ENCODE measurements at places on chromosomes 12 and 14.
A peak's percentile ranks its signal among the peaks of the same experiment; 100 is the strongest.

- no peak for DNase-seq
Measured at GRCh38 chr12:104359216-104359615, 55.7 kb downstream of the EID3 start.

GRCh38 chr14:64717870-64718269, 13.6 kb downstream of the PLEKHG3 start:
- no peak for DNase-seq

DNA sequence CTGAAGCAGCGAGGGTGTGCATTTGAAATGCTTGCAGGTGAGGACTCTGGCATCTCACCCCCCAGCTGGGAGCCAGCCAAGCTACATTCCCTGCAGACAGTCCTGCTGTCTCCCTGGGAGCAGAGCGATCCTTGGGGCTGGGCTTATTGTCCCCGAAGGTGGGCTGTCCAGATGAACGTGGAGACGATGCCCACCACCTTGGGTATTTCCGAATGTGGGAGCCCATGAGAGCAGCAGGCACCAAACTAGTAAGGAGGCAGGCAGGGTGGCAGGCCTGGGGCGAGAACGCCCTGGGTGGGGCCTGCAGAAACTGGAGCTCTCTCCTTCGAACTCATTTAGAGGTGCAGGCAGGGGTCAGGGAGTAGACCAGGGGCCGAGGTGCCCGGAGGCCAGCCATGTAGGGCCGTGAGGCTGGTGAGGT, 18.5 kb downstream of the ZBTB42 start:
- no peak for DNase-seq

GRCh38 chr12:123805173-123805572, 43.1 kb downstream of the DNAH10 start:
- DNase-seq, result no peak

DNA sequence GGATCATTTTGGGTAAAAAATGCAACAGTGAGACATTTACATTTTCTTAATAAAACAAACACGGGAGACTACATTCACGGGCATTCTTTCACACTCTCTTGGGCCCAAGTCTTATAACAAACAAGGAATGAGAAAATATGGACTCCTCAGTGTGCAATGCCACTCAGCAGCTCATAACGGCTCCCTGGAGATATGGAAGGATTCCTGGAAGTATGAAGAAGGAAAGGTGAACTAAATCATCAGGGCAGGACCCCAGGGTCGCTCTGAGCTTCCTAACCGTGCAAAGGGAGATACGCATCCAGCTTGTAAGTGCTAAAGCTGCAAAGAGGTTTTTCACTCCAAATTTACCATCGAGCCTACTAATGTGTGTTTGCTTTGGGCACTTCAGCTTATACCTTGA, 33.5 kb upstream of the CCDC91 start:
- DNase-seq, result no peak

- DNase-seq, result no peak
Measured at GRCh38 chr12:58263816-58264215, 322.4 kb downstream of the ATP23 start.

DNA sequence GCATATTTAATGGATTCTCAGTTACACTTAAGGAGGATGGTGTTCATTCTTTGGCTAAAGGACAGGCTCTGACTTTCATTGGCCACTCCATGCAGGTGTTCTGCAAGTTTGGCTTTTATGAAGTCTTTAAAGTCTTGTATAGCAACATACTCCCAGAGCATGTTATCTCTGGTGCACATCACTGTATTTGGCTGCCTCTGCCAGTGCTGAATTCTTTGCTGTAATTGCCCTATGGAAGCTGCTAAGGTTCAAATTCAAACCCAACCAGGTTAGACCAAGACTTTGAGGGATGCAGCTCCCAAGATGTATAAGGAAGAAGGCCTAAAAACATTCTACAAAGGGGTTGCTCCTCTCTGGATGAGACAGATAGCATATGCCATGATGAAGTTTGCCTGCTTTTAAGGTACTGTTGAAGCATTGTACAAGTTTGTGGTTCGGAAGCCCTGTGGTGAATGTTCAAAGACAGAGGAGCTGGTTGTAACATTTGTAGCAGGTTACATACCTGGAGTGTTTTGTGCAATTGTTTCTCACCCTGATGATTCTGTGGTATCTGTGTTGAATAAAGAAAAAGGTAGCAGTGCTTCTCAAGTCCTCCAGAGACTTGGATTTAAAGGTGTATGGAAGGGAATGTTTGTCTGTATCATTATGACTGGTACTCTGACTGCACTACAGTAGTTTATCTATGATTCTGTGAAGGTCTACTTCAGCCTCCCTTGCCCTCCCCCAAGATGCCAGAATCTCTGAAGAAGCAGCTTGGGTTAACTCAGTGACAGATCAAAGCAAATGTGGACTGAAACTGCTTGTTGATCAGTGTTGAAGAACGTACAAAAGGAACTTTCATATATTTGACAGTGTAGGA, 19.4 kb downstream of the TMEM116 start:
- DNase-seq, result no peak

GRCh38 chr12:17579205-17580026, 510.6 kb downstream of the RERGL start:
- no peak for DNase-seq

DNA sequence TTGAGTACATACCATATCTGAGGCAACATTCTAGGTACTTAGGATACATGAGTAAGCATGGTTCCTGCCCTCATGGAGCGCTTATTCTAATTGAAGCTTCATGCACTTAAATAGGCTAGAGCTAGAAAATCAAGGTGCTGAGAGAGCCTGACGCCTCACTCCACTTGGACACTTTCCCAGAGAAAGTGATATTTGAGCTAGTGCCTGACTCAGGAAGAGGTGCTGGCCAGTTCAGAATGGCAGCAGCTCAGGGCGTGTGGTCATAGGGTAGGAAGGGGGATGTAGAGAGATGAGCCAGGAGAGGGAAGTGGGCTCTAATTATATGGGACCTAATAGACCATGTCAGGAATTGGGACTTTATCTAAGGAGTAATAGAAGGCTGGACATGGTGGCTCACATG, 33.3 kb downstream of the TULP3 start:
- DNase-seq, result no peak

DNA sequence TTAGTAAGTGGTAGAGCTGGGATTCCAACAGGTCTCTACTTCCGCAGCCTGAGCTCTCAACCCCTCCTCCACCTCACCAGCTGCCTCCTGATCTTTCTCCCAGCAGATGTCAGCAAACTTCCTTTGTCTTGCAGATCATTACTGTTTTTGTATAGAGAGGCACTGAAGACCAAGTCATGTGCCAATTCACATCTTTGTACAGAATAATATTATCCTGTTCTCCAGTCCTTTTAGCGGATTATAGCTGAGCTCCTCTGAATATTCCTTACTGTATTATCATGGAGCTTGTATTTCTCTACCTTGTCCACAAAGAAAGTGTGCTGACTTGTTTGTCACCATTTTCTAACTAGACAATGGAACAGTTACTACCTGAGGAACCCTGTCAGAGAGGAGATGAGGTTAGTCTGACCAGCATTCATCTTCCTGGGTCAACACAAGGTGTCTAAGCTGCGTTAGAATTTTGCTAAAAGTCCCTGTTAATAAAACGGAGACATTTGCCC, 142.3 kb upstream of the ARHGAP5 start:
- no peak for DNase-seq

- no peak for DNase-seq
Measured at GRCh38 chr14:77908847-77909246, 108.9 kb downstream of the ADCK1 start.

DNA sequence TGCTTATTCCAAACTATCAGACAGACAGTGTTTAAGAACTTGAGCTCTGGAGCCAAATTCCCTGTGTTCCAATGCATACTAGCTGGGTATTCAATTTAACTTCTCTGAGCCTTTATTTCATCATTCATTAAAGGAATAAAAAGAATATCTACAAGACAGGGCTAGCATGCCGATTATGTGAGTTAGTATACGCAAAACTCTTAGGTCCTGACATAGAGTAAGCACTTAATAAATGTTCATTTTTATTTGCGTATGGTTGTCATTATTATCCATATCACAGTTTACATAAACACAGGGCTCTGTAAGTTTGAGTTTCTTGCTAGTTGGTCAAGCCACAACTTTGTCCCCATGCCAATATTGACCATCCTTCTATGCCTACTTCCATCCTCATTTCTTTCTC, 161.5 kb downstream of the NUAK1 start:
- DNase-seq, result no peak

DNA sequence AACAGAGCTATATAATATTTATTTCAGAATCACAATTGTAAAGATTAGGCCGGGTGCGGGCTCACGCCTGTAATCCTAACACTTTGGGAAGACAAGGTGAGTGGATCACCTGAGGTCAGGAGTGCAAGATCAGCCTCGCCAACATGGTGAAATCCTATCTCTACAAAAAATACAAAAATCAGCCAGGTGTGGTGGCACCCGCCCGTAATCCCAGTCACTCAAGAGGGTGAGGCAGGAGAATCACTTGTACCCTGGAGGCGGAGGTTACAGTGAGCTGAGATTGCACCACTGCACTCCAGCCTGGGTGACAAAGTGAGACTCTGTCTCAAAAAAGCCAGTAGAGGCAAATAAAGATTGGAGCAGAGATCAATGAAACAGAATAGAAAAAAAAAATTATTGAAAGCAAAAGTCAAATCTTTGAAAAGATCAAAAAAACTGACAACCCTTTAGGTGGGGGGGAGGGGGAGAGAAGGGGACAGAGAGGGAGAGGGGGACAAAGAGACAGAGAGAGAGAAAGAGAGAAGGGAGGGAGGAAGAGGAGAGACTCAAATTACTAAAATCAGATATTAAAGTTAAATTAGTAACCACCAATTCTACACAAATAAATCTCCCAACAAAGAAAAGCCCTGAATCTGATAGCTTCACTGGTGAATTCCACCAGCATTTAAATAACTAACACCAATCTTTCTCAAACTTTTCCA, 52.4 kb upstream of the AP4S1 start:
- DNase-seq, result no peak

GRCh38 chr12:104852896-104853295, 105.2 kb downstream of the SLC41A2 start:
- DNase-seq, result no peak

DNA sequence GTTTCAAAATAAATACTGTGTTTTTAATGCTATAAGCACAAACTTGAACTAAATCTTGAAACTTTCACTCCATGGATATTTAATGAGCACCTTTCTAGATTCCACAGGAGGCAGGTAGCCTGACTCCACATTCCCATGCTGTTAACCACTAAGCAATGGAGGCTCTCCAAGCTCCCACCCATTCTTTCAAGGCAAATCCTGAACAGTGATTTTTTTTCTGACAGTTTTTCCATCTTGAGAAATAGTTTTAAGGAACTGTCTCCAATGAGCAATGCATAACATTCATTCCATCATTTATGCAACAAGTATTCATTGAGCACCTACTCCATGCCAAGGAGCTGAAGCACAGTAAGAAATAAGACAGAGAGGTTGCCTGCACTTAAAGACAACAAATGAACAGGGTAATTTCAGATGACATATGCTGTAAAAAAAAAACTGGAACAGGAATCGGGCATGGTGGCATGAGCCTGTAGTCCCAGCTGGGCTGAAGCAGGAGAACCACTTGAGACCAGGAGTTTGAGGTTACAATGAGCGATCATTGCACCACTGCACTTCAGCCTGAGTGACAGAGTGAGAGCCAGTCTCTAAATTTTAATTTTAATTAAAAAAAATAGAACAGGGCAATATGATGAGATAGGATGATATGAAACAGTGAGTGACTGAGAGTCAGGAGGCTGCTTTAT, 102.3 kb upstream of the CPSF6 start:
- no peak for DNase-seq

GRCh38 chr14:102620413-102620812, 28.0 kb downstream of the RCOR1 start:
- peak; percentile 8 for DNase-seq

DNA sequence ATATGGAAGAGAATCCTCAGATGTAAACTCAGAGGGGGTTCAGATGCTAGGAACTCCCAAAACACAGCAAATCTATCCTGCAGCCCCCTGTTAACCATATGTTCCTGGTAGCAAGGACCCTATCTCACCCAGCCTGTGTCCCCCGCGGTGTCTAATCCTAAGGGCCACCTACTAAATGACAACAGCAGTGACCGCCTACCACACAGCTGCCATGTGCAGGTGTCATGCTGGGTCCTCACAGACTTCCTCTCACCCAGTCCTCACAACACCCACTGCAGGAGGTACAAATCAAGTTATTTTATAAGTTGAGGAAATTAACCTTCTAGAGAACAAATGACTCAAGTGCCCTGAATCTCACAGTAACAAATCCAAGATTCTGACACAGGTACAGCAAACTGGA, 73.9 kb downstream of the ITPK1 start:
- DNase-seq, result no peak

GRCh38 chr12:121793440-121793837, at the start of gene RHOF:
TSS of gene RHOF (minus strand) at chr12:121793688. CDS start at chr12:121793633, 55 bp downstream.
- DNase-seq, result no peak

- DNase-seq, result no peak
Measured at GRCh38 chr14:78135450-78135891, 34.7 kb upstream of the NRXN3 start.

GRCh38 chr12:44015333-44015941, 179.6 kb downstream of the TMEM117 start:
- DNase-seq, result peak; percentile 38

DNA sequence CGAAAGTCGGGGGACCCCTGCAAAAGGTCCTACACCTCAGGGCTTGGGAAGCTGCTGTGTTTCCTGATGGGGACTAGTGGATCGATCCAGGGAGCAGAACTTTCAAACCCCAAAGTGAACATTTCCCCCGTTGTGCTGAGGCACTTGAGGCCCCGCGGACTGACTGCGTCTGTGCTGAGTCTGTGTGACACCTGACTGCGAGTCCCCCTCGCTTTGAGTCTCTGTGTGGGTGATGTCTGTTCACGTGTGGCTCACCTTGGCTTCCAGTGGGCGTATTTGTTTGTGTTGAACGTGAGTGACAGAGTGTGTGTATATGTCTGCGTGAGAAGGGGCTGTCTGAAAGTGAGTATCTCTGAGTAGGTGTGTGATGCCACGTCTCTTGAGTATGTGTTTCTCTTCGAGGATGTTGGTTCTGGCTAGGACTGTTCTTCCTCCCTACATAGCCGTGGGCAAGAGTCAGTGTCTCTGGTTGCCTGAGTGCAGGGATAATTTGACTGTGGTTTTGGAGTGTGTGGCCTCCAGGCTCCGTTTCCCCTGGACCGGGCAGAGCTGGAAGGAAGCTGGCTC, 1.3 kb downstream of the TEAD4 start:
- DNase-seq, result peak; percentile 24

DNA sequence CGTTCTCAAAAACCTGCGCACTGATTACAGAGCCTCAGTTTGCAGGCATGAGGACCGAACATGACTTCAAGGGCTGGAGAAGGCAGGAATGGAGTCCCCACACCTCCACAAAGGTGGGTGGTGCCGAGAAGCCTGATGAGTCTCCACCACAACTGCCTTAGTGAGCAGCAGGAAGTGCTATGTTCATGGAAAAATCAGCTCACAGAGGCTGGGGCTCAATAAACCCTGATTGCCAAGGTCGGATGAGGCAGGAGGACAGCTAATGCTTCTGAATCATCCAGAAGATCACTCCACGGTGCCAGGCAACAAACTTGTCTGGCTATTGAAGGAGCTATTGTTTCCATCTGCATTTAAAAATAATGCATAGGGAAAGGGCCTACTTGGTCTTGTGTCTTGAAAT, 31.1 kb downstream of the APPL2 start:
- peak; percentile 75 for DNase-seq
